ENCODE measurements at places on chromosomes 3 and 15.
A peak's percentile ranks its signal among the peaks of the same experiment; 100 is the strongest.

- DNase-seq, result no peak
Measured at GRCh38 chr15:30958219-30958618, 33.2 kb downstream of the MTMR10 start.

DNA sequence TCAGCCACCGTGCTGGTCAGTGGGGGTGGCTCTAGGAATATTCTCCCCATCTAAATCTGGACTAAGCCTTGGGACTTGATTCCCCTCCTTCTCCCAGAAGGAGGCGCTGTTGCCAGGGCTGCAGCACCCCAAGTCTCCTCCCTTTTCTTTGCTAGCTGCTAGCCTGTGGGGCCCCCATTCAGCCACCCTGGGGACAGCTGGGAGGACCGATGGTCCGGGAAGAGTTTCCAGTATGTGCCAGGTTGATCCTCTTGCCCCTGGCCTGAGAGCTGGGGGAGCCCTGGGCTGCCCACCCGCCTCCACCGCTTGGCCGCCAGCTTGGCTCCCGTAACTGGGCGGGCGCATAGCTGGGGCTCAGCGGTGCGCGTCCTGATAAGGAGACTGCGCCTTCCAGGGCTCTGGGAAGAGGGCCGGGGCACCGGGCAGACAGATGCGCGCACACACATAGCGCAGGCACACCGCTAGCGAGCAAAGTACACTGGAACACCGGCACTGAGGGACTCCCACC, 4.2 kb downstream of the SMAD6 start:
- no peak for DNase-seq

- DNase-seq, result no peak
Measured at GRCh38 chr15:49842031-49842730, 221.3 kb downstream of the DTWD1 start.

GRCh38 chr15:93001881-93002280, 87.1 kb downstream of the RGMA start:
- no peak for DNase-seq

DNA sequence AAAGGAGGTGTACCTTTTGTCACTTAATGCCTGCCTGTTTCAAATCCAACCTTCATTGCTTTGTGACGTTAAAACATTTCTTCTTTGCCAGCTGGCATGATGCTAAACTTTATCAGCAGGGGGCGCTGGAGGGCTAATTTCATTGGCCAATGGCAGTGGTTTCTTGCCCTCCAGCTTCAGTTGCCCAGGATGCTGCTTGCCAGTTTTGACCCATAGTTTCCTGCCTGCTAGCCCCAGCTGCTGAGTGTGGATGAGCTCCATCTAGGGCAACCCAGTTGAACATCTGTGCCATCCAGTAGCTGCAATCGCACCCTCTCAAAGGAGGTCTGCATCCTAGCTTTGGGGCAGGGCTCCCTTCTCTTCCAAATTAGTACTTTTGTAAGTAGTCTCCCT, 22.1 kb downstream of the ACKR2 start:
- peak; percentile 69 for DNase-seq

DNA sequence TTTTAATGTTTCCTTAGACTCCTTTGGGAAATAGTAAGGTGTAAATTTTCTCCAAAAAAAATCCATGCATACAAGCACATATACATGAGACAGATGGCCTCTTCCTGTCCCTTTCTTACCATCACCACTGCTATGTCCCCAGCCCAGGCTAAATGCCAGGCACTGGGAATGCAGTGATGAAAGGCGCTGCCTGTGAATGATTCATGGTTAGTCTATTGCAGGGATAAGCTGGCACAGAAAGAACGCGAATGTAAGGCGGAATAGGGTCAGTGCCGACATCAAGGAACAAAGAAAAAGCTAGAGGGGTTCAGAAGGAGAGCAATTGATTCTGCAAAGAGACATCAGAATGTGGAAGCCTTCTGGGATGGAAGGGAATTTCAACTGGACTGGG, 36.2 kb upstream of the CFAP161 start:
- DNase-seq, result peak; percentile 50

- DNase-seq, result no peak
Measured at GRCh38 chr3:55755516-55756205, 268.6 kb upstream of the WNT5A start.

- DNase-seq, result no peak
Measured at GRCh38 chr3:30399394-30400181, 206.8 kb upstream of the TGFBR2 start.

DNA sequence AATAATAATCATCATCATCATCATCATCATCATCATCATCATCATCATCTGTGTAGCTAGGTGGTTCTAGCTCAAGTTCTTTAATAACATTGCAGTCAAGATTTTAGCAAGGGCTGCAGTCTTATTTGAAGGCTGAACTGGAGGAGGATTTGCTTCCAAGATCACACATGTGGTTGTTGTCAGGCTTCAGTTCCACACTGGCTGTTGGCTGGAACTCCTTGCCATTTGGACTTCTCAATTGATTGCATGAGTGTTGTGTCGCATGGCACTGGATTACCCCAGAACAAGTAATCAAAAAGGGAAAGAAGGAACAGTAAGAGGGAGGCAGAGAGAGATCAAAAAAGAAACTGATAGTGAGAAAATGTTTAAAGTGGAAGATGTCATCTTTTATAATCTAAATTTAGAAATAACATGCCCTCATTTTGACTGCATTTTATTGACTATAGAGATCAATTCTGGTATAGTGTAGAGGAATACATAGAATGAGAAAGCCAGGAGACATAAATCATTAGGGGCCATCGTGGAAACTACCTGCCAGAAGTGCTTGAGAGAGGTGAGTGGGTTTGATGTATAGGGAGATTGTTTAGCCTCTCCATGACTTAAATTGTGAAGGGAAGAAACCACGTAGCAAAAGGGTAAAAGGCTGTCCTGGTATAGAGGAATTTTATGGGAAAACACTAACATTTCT, 346.6 kb upstream of the RBMS3 start:
- DNase-seq, result no peak

- DNase-seq, result no peak
Measured at GRCh38 chr3:98528474-98529346, 3.1 kb upstream of the GPR15 start.

- no peak for DNase-seq
Measured at GRCh38 chr3:133882986-133883586, 12.6 kb downstream of the RAB6B start.
